ENCODE measurements at places on chromosomes 7 and 10.

GRCh38 chr10:63331586-63331985 is 134.2 kb downstream of the JMJD1C start:
- no peak for DNase-seq

GRCh38 chr10:96431211-96431970 is 72.6 kb upstream of the OPALIN start:
- DNase-seq = no peak

GRCh38 chr7:24501009-24501408 is 72.2 kb upstream of the PALS2 start:
- no peak for DNase-seq

- peak; percentile 11 for DNase-seq
Measured at GRCh38 chr10:60032723-60033122, 126.4 kb upstream of the CCDC6 start.

DNA sequence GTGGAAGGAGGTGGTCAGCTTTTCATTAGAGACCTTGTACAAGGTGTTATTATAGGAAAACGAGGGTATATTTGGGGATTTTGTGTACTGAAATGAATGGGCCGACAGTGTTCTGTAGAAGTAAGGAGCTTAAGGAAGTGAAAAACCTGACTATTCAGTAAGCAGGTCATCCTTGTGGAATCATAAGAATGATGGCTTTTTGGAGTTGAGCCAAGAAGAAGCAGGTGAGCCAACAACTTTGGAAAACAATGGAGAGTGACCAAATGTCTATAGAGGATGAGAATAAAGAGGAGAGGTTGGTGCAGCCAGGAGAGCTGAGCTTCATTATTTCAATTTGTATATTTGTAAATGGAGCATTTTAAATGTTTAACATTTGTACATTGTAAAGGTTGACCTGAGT is 595.7 kb downstream of the CCSER2 start:
- DNase-seq = no peak

DNA sequence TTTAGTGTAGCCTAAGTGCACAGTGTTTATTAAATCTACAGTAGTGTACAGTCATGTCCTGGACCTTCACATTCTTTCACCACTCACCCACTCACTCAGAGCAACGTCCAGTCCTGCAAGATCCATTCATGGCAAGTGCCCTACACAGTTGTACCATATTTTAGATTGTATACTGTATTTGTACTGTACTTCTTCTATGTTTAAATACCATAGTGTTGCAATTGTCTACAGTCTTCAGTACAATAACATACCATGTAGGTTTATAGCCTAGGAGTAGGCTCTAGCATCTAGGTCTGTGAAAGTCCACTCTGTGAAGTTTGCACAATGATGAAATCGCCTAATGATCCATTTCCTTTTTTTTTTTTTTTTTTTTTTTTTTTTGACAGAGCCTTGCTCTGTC is 12.0 kb downstream of the EEPD1 start:
- no peak for DNase-seq

DNA sequence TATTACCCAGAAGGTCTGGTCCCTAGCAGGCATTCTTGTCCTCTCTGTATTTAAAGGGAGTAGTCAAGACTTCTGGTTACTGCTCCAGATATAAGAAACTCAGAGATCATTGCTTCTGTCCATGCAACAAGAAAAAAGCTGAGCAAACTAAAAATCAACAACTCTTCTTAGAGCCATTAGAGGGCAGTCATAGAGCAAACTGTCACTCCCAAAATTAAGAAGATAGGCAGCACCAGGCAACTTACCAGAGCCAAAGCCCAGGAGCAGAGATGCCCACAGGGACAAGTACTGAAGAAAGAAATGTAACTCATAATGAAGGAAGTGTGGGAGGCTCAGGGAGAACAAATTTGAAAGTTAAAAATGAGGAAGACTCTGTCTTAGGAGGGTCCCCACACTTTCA is 472.9 kb upstream of the COBL start:
- DNase-seq = no peak

GRCh38 chr7:127361736-127362135 is 30.8 kb downstream of the ZNF800 start:
- DNase-seq = no peak

DNA sequence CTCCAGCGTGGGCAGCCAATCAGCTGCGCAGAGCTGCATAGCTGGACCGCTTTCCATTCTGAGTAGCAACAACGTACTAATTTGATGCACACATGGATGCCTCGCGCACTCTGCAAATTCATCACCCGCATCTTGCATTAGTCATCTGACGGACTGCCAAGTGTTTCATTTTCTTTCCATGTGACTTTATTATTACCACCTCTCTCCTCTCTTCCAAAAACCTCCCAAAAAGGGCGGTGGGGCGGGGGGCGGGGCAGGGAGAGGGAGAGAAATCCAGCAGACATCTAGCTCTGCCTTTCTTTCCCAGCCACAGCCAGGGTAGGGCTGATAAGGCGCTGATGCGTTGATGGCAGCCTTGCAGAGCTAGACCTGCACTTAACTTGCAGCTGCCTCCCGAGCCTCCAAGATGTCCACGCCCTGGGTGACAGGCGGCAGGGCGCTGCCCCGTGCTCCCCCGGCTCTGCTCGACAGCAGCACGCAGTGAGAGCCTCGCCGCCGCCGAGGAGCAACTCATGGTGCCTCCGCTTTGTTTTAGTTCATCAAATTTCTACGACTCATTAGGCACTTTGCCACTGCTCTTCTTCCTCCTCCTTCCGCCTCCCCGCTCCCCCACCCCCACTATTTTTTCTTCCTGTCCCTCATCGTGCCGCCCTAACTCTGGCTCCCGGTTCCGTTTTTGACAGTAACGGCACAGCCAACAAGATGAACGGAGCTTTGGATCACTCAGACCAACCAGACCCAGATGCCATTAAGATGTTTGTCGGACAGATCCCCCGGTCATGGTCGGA is 147.3 kb downstream of the CELF2 start:
- DNase-seq = peak; percentile 63

GRCh38 chr10:84348447-84348846 is 20.1 kb downstream of the CCSER2 start:
- DNase-seq = no peak

- DNase-seq = peak; percentile 10
Measured at GRCh38 chr10:24617771-24618396, 105.8 kb downstream of the ARHGAP21 start.

GRCh38 chr7:158252837-158253669 is 334.6 kb downstream of the PTPRN2 start:
- DNase-seq = no peak

DNA sequence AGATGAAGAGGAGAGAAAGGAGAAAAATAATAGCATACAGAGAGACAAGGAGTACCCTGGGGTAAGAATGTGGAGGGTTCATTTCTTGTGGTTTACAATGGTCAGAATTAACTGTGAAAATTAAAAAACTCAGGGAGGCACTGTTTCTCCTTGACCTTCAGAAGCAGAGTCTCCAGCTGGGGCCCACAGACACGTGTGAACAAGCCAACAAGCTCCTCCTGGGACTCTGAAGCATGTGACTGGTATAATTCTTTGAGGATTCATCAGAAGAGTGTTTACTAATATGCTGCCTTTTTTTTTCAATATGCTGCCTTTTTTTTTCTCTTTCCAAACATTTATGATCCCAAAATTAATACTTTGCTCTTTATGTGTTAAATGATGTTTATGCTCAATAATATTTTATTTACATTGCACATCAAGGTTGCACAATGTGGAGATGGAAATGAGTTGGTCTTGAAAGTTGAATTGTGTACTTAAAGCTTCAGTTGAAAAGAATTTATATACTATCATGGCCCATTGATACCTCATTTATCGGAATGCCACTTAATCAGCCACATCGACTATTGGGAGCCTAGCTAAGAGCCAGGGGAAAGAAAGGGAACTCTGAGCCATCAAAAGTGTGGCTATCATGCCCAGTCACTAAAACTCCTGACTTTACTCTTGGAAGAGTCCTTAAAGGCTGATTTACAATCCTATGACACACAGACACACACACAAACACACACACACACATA is 134.7 kb upstream of the RHOBTB1 start:
- no peak for DNase-seq

DNA sequence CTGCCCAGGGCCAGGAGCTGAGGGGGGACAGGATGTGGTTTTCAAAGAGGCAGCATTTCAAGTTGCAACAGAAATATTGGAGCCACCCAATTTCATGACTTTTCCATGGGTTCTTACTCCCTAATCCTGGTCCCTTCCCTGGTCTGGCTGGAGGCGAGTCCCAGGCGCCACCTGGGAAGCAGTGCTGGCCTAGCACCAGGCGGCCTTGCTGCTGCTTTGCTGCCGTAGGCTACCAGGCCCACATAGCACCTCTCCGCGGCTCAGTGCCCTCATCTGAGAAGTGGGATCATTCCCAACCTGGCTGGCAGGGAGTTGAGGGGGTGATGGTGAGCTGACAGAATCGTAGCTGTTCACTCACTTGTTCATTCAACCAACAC is 33.7 kb downstream of the ZMIZ1 start:
- no peak for DNase-seq
